ENCODE measurements at places on chromosomes 11 and 22.

- no peak for DNase-seq
Measured at GRCh38 chr11:66880496-66881450, 23.9 kb downstream of the LRFN4 start.

DNA sequence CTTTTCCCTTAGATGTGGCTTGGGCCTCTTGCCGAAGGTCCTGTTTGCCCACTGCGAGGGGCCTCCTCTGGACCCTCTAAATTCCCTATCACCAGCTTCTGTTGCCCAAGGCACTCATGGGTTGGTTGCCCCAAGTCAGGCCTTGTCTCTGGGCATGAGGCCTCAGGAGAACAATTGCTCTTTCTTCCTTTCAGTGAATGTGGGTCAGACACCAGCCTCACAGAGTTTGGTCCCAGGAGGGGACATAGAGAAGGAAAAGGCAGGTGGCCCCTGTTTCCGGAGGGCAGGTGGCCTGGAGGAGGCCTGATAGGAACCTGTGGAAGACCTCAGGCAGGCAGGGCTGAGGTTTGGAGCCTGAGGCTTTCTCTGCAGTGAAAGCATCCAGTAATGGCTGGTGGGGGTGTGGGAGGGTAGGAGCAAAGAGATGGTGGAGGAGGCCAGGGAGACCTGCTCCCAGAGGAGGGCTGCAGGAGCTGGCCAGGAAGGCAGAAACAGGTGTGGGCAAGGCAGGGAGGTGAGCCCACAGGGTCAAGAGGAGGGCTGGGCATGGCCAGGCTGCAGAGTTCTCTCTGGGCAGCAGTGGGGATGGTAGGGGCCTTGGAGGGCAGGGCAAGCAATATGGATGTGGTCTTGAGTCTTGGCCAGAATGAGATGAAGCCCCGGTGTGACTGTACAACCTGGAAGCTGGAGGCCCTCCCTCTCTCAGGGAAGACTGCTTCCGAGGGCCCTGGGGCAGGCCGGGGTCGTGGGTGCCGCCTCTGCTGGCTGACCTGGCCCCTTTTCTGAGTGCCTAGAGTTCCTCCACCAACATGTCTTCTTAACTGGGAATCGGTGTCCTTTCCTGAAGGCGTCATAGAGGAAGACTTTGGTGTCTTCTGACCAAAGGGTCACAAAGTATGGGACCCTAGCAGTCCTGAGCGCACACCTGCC is 28.0 kb upstream of the LMO1 start:
- no peak for DNase-seq

DNA sequence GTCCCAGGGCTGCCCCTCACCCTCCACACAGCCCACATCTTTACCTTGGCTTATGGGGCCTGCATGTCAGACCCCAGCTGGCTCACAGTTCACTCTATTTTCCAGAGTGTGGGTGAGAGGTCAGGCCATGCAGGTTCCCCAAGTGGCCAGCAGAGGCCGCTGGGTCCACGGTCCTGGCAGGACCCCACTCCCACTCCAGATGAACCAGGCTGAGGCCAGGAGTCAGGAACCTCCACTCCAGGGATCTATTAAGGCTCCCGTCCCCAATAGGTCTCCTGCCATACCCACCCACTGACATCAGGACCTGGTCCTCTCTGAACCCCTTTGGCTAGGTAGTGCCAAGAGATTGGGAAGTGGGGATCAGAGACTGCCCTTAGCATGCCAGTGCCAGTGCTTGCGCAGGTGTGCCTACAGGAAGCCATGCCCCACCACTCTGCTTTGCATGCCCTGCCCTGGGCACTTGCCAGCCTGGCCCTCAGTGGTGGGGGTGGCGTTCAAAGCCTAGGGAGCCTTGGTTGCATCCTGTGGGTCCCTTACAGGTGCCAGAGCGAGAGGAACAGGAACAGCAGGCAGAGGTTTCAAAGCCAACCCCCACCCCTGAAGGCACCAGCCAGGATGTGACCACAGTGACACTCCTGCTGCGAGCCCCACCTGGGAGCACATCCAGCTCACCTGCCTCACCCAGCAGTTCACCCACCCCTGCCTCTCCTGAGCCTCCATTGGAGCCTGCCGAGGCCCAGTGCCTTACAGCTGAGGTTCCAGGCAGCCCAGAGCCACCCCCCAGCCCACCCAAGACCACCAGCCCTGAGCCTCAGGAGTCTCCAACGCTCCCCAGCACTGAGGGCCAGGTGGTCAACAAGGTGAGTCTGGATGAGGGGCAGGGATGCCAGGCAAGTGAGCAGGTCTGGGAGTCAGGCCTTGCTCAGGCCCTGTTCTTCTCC is 8.3 kb downstream of the SMTN start:
- DNase-seq: no peak

DNA sequence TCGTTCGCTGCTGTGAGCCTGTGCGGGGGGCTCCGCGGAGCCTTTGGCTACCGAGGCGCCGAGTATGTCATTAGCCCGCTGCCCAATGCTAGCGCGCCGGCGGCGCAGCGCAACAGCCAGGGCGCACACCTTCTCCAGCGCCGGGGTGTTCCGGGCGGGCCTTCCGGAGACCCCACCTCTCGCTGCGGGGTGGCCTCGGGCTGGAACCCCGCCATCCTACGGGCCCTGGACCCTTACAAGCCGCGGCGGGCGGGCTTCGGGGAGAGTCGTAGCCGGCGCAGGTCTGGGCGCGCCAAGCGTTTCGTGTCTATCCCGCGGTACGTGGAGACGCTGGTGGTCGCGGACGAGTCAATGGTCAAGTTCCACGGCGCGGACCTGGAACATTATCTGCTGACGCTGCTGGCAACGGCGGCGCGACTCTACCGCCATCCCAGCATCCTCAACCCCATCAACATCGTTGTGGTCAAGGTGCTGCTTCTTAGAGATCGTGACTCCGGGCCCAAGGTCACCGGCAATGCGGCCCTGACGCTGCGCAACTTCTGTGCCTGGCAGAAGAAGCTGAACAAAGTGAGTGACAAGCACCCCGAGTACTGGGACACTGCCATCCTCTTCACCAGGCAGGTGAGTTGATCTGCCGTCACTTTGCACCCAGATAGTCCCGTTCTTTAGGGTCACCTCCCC is 1.0 kb downstream of the ADAMTS15 start:
- no peak for DNase-seq

- no peak for DNase-seq
Measured at GRCh38 chr22:33599596-33599995, 320.7 kb downstream of the LARGE1 start.

DNA sequence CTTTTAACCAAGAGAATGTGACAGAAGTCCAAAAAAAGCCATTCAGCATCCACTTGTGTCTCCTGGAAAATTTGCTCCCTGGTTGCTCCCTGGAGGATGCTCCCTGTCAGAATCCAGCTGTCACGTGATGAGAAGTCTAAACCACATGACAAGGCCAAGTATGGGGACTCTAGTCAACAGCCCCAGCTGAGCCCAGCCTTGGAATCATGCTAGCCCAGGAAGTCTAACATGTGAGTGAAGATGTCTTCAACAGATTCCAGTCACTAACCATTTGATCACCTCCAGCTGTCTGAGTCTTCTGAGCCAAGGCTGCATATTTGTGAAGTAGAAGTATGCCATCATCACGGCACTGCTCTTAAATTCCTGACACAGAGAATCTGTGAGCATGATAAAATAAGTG is 4.2 kb downstream of the OR56B4 start:
- DNase-seq: no peak

DNA sequence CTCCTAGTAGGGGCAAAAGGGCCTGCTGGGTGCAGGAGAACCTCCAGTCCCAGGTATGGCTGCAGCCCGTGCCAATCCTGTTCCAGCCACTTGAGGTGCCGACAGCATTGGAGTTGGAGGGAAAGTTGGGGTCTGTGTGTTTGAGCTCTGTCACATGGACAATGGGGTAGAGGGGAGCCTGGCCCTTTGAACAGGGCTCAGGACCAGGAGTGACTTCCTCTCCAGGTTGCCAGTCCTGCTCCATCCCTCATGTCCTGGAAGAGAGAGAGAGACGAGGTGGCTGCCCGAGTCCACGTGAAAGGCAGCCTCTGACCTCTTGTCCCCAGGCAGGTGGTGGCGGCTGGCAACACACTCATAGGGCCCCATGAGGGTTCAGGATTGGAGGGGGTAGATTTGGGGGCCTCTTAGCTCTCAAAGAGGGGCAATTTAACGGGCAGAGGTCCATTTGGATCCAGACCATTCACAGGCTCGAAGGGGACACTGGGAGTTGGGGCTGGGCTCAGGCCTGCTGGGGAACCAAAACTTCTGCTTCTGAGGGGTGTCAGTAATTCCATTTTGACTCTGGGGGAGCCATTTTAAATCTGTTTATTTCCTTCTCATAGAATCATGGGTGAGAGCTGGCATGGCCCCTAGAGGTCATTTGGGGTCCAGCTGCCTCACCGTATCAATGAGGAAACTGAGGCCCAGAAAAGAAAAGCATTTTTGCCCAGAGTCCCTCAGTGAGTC is 4.1 kb downstream of the ADORA2A start:
- DNase-seq: no peak

GRCh38 chr11:65888163-65888814 is at the start of gene FIBP:
Gene FIBP, minus strand, starts transcription at chr11:65888471. Its CDS starts 53 bp downstream, at chr11:65888418.
- DNase-seq: peak; percentile 96

- DNase-seq: no peak
Measured at GRCh38 chr11:69260622-69261021, 33.3 kb upstream of the MYEOV start.

- DNase-seq: no peak
Measured at GRCh38 chr11:88152381-88152780, 22.9 kb downstream of the RAB38 start.

DNA sequence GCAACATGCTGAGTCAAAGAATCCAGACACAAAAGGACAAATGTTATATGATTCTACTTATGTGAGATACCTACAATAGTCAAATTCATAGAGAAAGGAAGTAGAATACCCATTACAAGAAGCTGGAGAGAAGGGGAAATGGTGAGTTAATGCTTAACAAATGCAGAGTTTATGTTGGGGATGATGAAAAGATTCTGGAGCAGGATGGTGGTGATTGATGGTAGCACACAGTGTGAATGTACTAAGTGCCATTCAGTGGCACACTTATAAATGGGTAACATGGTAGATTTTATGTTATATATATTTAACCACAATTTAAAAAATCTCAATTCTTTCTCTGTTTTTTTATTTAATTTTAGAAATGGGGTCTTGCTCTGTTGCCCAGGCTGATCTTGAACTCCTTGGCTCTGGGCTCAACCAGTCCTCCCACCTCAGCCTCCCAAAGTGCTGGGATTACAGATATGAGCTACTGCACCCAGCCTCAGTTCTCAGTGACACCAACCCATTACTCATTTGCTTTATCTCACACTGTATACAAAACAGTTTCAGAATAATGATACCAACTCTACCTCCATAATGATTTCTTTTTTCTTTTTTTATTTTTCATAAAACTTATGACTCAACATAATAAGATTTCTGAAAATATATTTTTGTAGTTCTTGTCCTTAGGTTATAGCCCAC is 9.6 kb upstream of the RELA start:
- no peak for DNase-seq

- no peak for DNase-seq
Measured at GRCh38 chr11:27420217-27420616, 52.4 kb downstream of the LGR4 start.

GRCh38 chr11:119780222-119780953 is 51.4 kb upstream of the NECTIN1 start:
- DNase-seq: no peak

DNA sequence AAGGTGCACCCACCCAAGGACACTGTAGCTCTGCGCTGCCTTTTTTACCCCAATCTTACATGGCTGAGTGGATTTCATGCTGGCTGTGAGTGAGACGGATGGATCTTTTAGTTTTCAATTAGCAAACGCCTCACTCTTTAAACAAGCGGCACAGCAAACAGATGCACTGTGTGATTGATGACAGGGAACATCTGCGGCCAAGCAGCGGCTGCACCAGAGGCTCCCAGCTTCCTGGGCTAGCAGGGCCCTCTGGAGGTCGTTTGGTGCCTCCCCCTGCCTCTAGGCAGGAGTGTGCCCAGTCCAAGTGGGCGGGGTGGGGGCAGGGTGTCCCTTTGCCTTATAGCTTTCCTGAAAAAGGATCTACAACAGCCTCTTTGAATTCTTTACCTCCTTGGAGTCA is 2.1 kb upstream of the DRD2 start:
- DNase-seq: no peak

DNA sequence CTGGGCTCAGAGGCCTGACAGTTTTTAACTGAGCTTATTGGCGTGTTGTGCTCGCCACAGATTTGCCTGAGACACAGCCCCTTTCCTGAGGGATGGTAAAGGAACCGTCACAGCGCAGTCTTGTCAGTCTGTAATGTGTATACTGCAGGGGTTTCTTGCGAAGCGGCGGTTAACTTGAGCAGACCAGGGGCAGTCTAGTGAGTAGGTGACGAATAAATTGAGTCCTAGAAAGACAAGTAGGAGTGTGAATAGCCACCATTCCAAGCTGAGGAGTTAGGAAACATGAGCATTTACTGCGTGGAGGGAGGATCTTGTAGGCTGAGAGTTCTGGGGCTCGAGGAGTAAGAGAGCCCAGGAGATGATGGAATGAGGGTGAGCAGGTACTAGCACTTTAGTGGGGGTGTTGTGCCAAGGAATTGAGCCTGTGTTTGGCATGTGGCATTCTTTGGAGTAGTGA is 1.4 kb downstream of the MED15 start:
- no peak for DNase-seq

DNA sequence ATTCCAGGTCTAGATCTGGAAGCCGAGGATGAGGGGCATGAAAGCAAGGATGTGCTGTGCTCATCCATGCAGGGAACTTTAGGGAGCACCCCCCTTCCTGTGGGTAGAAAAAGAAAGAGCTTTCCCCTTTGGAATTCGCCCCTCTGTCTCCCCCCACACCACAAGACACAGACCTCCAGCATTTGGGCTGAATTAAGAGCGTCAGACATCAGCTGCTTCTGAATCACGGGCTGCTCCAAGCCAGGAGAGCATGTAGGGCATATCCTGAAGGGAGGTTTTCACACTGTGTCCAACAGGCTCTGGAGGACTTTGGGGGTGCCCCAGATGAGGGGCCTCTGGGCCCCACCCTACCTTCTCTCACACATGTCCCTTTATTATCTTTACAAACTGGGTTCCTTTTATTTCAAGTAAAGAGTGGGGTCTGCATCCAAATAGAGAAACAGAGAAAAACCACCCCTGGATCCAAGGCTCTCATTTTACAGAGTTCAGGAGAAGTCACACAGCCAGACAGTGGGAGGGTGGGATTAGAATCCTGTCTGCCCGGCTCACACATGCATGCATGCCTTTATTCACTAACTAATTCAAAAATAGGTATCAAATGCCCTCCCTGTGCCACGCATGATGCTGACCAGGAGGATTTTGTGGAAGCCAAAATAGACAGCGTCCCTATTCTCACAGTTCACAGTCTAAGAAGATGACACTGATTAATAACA is 52.8 kb downstream of the LRRC32 start:
- no peak for DNase-seq

- DNase-seq: no peak
Measured at GRCh38 chr11:6258571-6259081, 1.0 kb upstream of the CCKBR start.

GRCh38 chr22:34567367-34567766 is 498.6 kb upstream of the ISX start:
- no peak for DNase-seq

GRCh38 chr11:3231550-3231850 is 717 bp downstream of the MRGPRE start:
- no peak for DNase-seq

DNA sequence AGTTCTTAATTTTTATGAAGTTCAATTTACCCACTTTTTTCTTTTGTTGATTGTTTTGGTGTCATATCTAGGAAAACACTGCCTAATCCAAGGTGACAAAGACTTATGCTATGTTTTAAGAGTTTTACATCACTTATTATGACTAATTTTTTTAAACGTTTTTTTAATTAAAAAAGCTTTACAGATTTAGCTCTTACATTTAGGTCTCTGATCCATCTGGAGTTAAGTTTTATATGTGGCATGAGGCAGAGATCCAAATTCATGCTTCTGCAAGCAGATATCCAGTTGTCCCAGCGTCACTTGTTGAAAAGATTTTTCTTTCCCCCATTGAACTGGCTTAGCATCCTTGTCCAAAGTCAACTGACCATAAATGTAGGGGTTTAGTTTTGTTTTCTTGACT is 72.6 kb downstream of the PACSIN2 start:
- DNase-seq: no peak

Measured in NT2/D1 (cell line).